ENCODE measurements at places on chromosomes 5 and 9.

- no peaks in the 10 kb centered on the region for H3K36me3 ChIP-seq
- H3K4me1 ChIP-seq, result no peaks in the 10 kb centered on the region
- H3K27me3 ChIP-seq, result peaks cover 6% of the 10 kb centered on the region
- H3K27ac ChIP-seq, result no peak overlapping the region
Observed at GRCh38 chr5:171681677-171682076, 103.9 kb upstream of the SMIM23 start.

- no peak for DNase-seq
- no peaks in the 10 kb centered on the region for H3K27me3 ChIP-seq
- H3K4me1 ChIP-seq, result peaks cover 20% of the 10 kb centered on the region
- peak overlapping the region; percentile 41 for H3K27ac ChIP-seq
Observed at GRCh38 chr5:178207917-178208280, 3.6 kb downstream of the HNRNPAB start.

DNA sequence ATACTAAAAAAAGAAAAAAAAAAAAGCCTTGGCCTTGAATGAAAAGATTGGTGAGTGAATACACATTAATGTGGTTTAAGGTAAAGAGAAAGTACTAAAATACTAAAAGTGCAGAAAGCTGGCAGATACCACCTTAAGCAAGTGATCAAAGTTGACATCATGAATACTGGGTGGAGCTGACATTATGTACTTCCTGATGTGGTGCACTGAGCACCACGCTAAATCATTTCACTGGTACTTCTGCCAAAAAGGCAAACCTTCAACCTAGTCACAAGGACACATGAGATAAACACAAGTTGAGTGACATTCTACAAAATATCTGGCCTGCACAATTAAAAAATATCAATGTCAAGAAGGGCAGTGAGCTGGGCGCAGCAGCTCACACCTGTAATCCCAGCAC, 33.8 kb upstream of the PANK3 start:
- no peaks in the 10 kb centered on the region for H3K36me3 ChIP-seq
- no peak overlapping the region for H3K27ac ChIP-seq
- peaks cover 17% of the 10 kb centered on the region for H3K27me3 ChIP-seq

DNA sequence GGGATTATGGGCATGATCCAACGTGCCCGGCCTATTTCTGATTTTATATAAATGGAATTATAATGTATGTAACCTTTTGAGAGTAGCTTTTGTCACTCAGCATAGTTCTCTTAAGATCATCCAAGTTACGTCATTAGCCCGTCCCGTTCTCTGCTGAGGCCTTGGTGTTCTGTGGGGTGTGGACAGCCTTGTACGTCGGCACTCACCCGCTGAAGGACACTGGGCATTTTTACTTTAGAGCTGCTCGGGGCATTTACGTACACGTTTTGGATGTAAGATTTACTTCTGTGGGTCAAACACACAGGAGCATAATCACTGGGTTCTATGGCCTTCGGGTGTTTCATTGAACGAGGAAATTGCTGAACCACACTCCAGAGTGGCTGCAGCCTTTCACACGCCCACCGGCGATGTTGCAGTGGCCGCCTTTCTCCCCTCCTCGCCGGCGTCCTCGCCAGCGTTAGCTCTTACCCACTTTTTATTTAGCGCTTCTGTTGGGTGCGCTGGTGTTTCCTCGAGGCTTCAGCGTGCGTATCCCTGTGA, 101.8 kb downstream of the EHMT1 start:
- H3K36me3 ChIP-seq, result peaks cover 73% of the 10 kb centered on the region
- DNase-seq, result no peak
- H3K4me1 ChIP-seq, result peaks cover 2% of the 10 kb centered on the region
- H3K27ac ChIP-seq, result no peak overlapping the region
- H3K27me3 ChIP-seq, result no peaks in the 10 kb centered on the region
- no peak overlapping the region for H3K4me3 ChIP-seq

DNA sequence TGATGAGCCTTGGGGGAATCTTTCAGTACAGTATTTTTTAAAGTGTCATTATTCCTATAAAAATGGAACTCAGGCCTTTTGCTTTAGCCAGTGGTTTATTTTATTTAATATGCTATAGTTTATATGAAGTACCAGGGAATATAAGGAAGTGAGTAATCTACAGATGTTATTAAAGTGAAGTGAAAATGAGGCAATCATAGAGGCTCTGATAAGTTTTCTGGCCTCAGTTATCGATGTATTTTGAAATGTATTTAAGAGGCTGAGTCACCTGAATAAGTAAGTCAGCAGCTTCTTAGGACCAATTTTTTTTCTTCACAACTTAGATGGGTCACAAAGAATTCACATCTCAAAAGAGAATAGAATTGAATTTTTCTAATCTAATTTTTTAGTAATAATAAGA, 829.0 kb downstream of the DNAH5 start:
- no peak overlapping the region for H3K4me3 ChIP-seq
- no peak overlapping the region for H3K27ac ChIP-seq
- no peak for DNase-seq
- H3K4me1 ChIP-seq, result no peaks in the 10 kb centered on the region
- H3K27me3 ChIP-seq, result no peaks in the 10 kb centered on the region
- H3K36me3 ChIP-seq, result no peaks in the 10 kb centered on the region

DNA sequence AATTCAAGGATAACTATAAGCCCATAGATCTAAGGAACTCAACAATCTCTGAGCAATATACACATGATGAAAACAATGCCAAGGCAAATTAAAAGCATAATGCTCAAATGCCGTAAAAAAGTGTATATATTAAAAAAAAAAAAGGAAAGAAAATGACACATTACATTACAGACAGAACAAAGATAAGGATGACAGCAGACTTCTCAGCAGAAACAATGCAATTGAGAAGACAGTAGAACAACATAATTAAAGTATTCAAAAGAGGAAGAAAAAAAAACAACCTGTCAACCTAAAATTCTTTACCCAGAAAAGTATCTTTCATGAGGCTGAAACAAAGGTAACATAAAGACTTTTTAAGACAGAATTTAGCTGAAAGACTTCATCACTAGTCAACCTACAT, 591.7 kb downstream of the ZNF608 start:
- H3K4me1 ChIP-seq, result no peaks in the 10 kb centered on the region
- no peak overlapping the region for H3K4me3 ChIP-seq
- H3K27ac ChIP-seq, result no peak overlapping the region
- DNase-seq, result no peak
- no peaks in the 10 kb centered on the region for H3K27me3 ChIP-seq

GRCh38 chr5:89934069-89934468, 475.5 kb downstream of the CETN3 start:
- no peaks in the 10 kb centered on the region for H3K4me1 ChIP-seq
- H3K4me3 ChIP-seq, result no peak overlapping the region
- H3K27me3 ChIP-seq, result no peaks in the 10 kb centered on the region
- no peaks in the 10 kb centered on the region for H3K36me3 ChIP-seq

GRCh38 chr5:170307575-170308465, 10.2 kb upstream of the LCP2 start:
- H3K4me1 ChIP-seq, result peaks cover 61% of the 10 kb centered on the region
- no peaks in the 10 kb centered on the region for H3K36me3 ChIP-seq
- peak; percentile 76 for DNase-seq
- H3K4me3 ChIP-seq, result no peak overlapping the region

- no peaks in the 10 kb centered on the region for H3K27me3 ChIP-seq
- H3K4me1 ChIP-seq, result no peaks in the 10 kb centered on the region
- no peak overlapping the region for H3K4me3 ChIP-seq
- no peak overlapping the region for H3K27ac ChIP-seq
Observed at GRCh38 chr9:78821126-78821822, 524.3 kb downstream of the PSAT1 start.

GRCh38 chr5:139194486-139194885, 3.7 kb downstream of the SIL1 start:
- no peak overlapping the region for H3K27ac ChIP-seq
- no peak overlapping the region for H3K4me3 ChIP-seq
- H3K27me3 ChIP-seq, result no peaks in the 10 kb centered on the region
- peaks cover 9% of the 10 kb centered on the region for H3K4me1 ChIP-seq

- H3K4me3 ChIP-seq, result peak overlapping the region; percentile 17
- H3K27ac ChIP-seq, result no peak overlapping the region
- H3K36me3 ChIP-seq, result no peaks in the 10 kb centered on the region
Observed at GRCh38 chr5:141692533-141692888, 10.5 kb upstream of the ARAP3 start.

DNA sequence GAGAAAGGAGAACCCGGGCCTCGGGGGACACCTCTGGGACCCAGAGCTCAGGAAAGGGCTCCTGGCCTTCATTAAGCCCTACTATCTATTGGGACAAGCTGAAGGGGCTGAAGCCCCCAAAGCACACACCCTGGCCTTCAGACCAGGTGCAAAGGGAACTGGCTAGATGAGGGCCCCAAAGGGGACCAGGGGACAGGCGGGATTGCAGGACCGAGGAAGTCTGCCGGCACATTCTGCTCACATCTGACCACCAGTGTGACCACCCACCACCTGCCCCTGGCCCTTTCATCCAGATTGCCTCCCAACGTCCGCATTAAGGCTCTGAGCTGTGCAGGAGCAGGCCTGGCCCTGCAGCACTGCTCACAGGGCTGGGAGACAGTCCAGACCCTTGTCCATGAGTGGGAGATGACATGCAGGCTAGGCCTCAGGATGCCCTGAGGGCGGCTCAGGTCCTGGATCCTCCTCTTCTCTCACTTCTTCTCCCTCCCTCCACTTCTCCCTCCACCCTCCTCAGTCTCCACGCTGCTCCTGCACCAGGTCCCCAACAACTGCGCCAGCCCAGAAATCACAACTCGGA, 19.2 kb downstream of the PSD2 start:
- H3K4me1 ChIP-seq, result no peaks in the 10 kb centered on the region
- peaks cover 72% of the 10 kb centered on the region for H3K27me3 ChIP-seq
- no peak for DNase-seq
- H3K27ac ChIP-seq, result no peak overlapping the region
- H3K4me3 ChIP-seq, result no peak overlapping the region

DNA sequence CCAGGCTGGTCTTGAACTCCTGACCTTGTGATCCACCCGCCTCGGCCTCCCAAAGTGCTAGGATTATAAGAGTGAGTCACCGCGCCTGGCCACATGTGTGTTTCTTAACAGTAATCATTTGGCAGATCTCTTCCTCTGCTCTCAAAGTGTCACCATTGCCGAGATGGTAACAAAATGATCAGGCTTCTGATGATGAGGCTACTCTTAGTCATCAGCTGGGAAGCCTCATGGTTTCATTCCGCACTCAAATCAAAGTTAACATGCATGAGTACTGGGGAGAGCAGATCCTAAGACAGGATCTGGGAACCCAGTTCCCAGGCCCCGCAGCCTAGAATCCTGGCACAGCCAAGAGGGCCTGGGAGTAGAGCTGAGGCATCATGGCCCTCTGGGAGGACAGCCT, 27.4 kb downstream of the BARHL1 start:
- no peak overlapping the region for H3K27ac ChIP-seq
- DNase-seq, result no peak
- H3K27me3 ChIP-seq, result no peaks in the 10 kb centered on the region
- no peaks in the 10 kb centered on the region for H3K4me1 ChIP-seq

- no peak overlapping the region for H3K27ac ChIP-seq
- no peaks in the 10 kb centered on the region for H3K4me1 ChIP-seq
- no peaks in the 10 kb centered on the region for H3K27me3 ChIP-seq
- H3K36me3 ChIP-seq, result no peaks in the 10 kb centered on the region
- no peak for DNase-seq
- H3K4me3 ChIP-seq, result no peak overlapping the region
Observed at GRCh38 chr9:31608416-31608815, 776.0 kb upstream of the ACO1 start.

GRCh38 chr9:113886933-113887332, 10.8 kb downstream of the ZNF618 start:
- peaks cover 47% of the 10 kb centered on the region for H3K4me1 ChIP-seq
- peaks cover 4% of the 10 kb centered on the region for H3K36me3 ChIP-seq
- no peak overlapping the region for H3K27ac ChIP-seq
- no peak for DNase-seq

DNA sequence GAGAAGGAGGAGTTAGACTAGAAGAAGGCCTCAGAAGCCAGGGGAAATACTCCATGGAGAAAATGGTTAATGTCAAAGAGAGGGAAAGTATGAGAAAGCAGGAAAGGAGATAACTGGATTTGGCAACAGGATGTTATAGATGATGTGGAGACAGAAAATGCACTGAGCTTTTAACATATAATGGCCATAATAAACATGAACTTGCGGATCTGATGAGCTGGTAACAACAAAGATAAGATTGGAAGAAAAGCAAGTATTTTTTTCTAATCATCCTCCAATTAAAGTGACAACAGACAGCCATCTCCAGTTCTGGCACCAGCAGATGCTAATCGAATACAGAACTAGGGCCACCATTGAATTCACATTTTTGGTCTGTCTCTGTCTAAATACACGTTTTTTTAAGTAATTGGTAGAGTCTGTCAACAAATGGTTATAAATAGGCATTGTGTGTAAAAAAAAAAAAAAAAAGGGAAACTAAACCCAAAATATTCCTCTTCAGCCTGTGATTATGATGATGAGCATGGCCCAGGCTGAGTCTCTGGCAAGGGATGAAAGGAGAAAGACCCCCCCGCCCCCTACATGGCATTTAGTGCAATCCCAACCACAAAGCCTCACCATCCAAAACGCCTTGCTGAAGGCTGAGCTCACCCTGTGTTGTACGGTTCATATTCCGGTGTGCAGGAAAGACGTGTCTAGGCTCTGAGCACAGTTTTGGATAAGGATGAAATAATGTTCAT, 149.5 kb upstream of the LHFPL2 start:
- no peaks in the 10 kb centered on the region for H3K4me1 ChIP-seq
- H3K4me3 ChIP-seq, result no peak overlapping the region
- no peak for DNase-seq
- no peak overlapping the region for H3K27ac ChIP-seq
- no peaks in the 10 kb centered on the region for H3K36me3 ChIP-seq

DNA sequence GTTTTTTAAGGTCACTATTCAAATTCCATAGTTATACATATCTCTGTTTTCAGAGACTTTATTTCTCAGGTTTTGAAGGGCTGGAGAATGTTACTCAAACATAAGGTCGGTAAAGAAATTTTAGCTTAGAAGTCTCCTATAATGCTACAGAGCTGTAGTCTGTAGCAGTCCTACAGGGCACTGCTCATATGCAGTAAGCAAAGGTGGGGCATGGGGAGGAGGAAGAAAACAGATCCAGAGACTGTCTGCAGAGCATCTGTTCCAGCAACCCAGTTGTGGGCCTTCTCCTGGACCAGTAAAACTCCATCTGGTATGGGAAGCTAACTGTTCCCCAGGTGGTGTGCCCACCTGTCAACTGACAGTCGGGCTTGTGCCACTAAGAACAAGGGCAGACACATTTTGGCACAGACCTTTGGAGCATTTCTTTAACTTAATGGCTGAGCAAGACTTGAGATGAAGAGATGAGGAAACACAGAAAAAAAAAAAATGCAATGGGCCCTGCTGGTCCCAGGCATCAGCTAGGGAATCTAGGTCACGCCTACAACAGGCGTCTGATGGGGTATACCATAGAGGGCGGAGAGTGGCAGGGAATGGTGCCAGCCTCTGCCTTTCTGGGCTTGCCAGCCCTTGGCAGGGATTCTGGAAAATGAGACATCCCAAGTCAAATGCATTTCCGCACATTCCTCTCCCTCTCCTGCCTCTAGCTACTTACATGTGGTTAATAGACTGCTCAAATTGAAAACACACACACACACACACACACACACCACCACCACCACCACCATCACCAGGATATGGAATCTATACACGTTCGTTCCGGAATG, 218.9 kb downstream of the ARL15 start:
- H3K36me3 ChIP-seq, result no peaks in the 10 kb centered on the region
- no peaks in the 10 kb centered on the region for H3K4me1 ChIP-seq
- no peaks in the 10 kb centered on the region for H3K27me3 ChIP-seq
- peak overlapping the region; percentile 18 for H3K27ac ChIP-seq
